Fibroblast of skin of left biceps (primary cell): ENCODE measurements at places on chromosomes 4 and X.

- no peak for DNase-seq
Measured at GRCh38 chrX:79182616-79183015, 38.1 kb downstream of the GPR174 start.

DNA sequence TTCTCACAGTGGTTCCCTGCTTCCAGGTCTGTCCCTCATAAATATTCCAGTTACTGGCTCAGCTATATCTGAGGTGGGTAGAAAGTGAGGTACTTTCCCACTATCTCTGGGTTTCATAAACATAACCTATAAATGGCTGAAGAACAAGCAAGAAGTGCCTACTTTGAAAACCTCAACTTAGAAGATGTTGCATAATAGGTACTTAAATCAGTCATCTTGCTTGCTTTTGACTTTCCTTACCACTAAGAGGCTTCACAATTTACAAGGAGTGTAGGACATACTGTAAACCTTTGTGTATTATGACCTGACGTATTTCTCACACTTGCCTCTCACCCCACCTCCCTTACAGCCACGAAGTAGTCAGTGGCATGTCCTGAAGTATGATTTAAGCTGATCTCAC is 145.9 kb downstream of the PCDH19 start:
- DNase-seq, result no peak

DNA sequence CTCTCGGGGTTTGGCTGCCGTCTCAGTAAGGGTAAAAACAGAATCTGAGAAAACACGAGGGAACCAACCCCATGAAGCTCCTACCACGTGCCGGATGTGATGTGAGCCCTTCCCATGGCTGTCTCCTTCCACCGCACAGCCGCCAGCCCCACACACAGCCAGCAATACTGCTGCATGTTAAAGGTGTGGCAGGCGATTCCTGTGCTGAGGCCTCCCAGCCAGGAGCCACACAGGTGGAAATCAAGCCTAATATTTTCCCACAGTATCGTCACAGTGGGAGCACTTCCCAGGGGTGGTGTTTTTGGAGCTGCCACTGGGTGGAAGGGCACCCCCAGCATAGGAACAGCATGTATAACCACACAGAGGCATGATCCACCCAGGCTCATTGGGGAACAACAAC is 77.5 kb downstream of the SLC2A9 start:
- DNase-seq, result no peak

- no peak for DNase-seq
Measured at GRCh38 chr4:27288496-27288895, 427.9 kb downstream of the STIM2 start.

- no peak for DNase-seq
Measured at GRCh38 chr4:112931001-112931400, 118.5 kb upstream of the ANK2 start.

GRCh38 chr4:23931489-23931830 is 41.6 kb upstream of the PPARGC1A start:
- DNase-seq, result no peak

GRCh38 chr4:109721033-109721432 is 8.8 kb downstream of the PLA2G12A start:
- no peak for DNase-seq

DNA sequence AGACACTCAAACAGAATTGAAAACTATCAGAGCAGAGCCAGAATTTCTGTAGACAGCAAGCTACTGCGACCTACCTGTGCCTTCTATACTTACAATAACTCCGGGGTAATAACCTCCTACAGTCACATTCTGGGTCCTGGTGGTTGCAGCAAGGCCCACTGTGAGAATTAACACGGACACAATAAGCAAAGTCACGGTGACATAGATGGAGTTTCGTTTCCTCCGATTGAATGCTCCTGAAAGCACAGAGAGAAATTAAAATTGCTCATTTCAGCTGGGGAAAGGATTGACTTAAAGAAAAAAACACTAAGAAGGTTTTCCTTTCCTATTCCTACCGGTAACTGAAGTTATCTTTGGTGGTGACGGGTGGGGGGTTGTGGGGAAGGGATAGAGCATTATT is 7.0 kb downstream of the TMEM255A start:
- no peak for DNase-seq

- DNase-seq, result no peak
Measured at GRCh38 chrX:133018229-133018628, 59.8 kb upstream of the HS6ST2 start.

DNA sequence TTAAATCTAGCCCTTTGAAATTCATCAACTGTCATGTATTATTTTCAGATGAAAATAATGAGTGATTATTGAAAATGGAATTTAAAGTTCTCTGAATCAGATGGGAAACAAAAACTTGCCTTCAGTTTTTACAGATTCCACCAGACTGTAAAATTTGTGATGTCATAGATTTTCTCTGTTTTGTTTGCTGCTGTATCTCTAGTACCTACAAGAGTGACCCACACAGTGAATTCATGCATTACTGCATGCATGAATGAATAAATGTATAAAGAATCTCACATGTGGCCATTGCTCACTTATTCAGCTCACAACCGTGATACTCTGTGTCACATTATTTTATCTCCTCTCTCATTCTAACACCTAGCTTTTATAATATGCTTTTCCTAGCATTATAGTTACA is 532.2 kb upstream of the AGA start:
- no peak for DNase-seq

GRCh38 chr4:152166567-152166966 is 369.3 kb downstream of the FBXW7 start:
- DNase-seq, result no peak

DNA sequence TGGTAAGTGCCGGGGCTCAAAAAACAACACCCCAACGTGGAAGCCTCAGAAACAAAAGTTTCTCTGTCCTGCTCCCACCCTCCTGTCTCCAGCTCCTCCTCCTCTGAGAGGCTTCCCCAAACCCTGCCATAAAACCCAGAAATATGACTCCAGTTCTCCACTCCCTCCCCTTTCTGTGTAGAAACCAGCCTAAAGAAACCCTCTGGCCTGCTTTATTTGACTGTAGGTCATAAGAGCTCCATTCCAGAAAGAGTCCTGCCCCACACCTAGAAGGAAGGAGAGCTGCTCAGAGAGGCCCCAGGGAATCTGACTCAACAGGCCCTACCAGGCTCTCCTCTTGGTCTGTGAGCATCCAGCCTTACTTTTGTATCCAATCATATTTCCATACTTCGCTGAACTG is 872 bp upstream of the S100P start:
- DNase-seq, result no peak

DNA sequence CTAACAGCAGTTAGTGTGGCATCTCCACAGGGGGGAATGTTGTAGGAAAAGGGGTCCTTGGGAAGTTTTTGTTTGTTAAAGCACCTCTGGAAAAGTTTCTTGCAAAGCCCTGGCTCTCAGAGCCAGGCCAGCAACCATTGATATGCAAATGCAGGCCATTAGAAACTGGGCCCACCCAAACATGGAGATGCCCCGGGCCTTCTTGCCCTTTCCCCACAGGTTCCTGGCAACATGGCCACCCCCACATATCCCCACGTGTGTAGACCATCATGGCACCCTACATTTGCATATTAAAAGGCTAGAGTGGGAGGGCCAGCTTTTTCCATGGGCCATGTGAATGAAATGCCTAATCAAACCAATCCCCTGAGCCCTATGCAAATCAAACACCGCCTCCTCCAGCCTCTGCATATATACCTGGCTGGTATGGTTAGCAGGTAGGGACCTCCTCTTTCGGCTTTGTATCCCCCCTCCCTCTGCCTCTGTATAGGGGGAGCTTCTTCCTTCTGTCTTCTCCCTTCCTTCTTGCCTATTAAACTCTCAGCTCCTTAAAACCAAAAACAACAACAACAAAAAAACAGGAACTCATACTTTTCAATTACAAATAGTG is 44.0 kb upstream of the ZCCHC13 start:
- DNase-seq, result no peak
